ENCODE measurements at places on chromosomes 3 and 15.

- no peaks in the 10 kb centered on the region for H3K27me3 ChIP-seq
- H3K4me3 ChIP-seq: no peak overlapping the region
- H3K36me3 ChIP-seq: no peaks in the 10 kb centered on the region
Observed at GRCh38 chr15:33746203-33746602, 222.1 kb upstream of the CHRM5 start.

- no peak overlapping the region for H3K4me3 ChIP-seq
- no peaks in the 10 kb centered on the region for H3K27me3 ChIP-seq
- H3K4me1 ChIP-seq: peaks cover 6% of the 10 kb centered on the region
Observed at GRCh38 chr3:9079676-9080075, 116.4 kb upstream of the RAD18 start.

GRCh38 chr3:25915673-25916072 lies 125.8 kb downstream of the OXSM start:
- no peak overlapping the region for H3K27ac ChIP-seq
- DNase-seq: no peak
- H3K36me3 ChIP-seq: no peaks in the 10 kb centered on the region
- no peaks in the 10 kb centered on the region for H3K4me1 ChIP-seq
- H3K27me3 ChIP-seq: no peaks in the 10 kb centered on the region
- H3K4me3 ChIP-seq: no peak overlapping the region

- no peaks in the 10 kb centered on the region for H3K27me3 ChIP-seq
- H3K36me3 ChIP-seq: no peaks in the 10 kb centered on the region
- no peaks in the 10 kb centered on the region for H3K4me1 ChIP-seq
- no peak overlapping the region for H3K4me3 ChIP-seq
- no peak overlapping the region for H3K27ac ChIP-seq
Observed at GRCh38 chr15:32119694-32120330, 89.5 kb downstream of the CHRNA7 start.

DNA sequence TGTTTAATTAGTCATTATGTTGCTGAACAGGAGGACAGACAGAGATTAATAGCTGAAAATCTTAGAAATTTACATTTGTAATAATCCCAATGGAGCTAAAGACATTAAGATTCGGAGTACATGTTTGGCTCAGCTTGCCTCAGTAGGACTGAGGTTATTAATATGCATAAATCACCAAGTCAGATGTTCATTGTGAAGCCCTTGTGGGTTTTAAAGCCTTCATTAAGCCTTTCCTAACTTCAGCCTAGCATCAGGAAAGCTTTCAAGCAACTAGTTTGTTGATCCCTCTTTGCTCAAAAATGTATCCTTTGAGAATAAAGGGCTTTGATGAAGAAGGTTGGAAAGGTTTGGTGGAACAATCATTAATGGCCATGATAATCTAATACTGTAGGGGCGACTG lies 178.2 kb upstream of the CGNL1 start:
- no peaks in the 10 kb centered on the region for H3K27me3 ChIP-seq
- DNase-seq: no peak
- H3K27ac ChIP-seq: peak overlapping the region; percentile 40
- H3K4me3 ChIP-seq: no peak overlapping the region
- peaks cover 6% of the 10 kb centered on the region for H3K4me1 ChIP-seq

- DNase-seq: no peak
- H3K4me3 ChIP-seq: no peak overlapping the region
- H3K4me1 ChIP-seq: no peaks in the 10 kb centered on the region
- no peak overlapping the region for H3K27ac ChIP-seq
Observed at GRCh38 chr3:129016356-129016719, 15.2 kb downstream of the EFCC1 start.

DNA sequence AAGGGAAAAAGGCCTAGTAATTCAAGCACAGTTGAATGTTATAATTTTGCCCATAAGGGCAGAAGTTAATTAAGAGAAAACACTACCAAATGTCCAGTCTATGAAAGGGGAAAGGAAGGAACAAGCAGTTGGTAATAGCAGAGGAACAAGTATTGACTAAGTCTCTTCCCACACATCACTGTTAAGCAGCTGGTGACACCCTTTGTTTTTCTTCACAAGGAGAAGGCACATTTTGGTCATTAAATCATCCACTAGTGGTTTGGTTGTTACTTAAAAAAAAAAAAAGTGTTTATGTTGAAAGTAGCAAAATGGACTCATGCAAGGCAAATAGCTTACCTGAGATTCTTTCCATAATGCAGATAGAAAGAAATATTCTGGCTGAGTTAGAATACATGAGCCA lies 321.4 kb upstream of the NECTIN3 start:
- DNase-seq: no peak
- H3K27ac ChIP-seq: no peak overlapping the region
- peaks cover 15% of the 10 kb centered on the region for H3K4me1 ChIP-seq
- no peak overlapping the region for H3K4me3 ChIP-seq

GRCh38 chr3:133872161-133872560 lies 23.5 kb downstream of the RAB6B start:
- H3K4me3 ChIP-seq: no peak overlapping the region
- no peaks in the 10 kb centered on the region for H3K4me1 ChIP-seq
- H3K27ac ChIP-seq: no peak overlapping the region
- DNase-seq: no peak
- H3K27me3 ChIP-seq: no peaks in the 10 kb centered on the region

DNA sequence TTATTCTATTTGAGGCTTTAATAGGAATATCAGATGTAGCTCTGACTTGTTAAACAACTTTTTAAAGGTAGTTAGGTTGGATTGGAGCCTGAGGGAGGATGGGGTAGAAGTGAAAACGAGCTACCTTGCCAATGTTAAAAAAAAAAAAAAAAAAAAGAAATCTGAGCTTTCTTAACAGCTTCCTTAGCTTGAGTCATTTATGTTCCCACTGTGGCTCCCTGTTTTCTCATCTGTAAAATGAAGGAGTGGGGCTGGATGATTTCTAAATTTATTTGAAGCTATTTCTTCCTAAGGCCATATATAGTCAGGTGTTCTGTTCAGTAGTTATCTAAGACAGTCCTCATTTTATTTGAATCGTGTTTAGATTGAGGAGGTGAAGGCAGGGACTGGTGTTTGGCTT lies 105.7 kb downstream of the EDEM1 start:
- no peak for DNase-seq
- no peaks in the 10 kb centered on the region for H3K4me1 ChIP-seq
- no peak overlapping the region for H3K27ac ChIP-seq
- H3K4me3 ChIP-seq: no peak overlapping the region
- no peaks in the 10 kb centered on the region for H3K36me3 ChIP-seq
- H3K27me3 ChIP-seq: no peaks in the 10 kb centered on the region

GRCh38 chr15:70451821-70452653 lies 311.3 kb downstream of the UACA start:
- no peaks in the 10 kb centered on the region for H3K4me1 ChIP-seq
- H3K4me3 ChIP-seq: no peak overlapping the region
- no peak for DNase-seq
- no peaks in the 10 kb centered on the region for H3K36me3 ChIP-seq

DNA sequence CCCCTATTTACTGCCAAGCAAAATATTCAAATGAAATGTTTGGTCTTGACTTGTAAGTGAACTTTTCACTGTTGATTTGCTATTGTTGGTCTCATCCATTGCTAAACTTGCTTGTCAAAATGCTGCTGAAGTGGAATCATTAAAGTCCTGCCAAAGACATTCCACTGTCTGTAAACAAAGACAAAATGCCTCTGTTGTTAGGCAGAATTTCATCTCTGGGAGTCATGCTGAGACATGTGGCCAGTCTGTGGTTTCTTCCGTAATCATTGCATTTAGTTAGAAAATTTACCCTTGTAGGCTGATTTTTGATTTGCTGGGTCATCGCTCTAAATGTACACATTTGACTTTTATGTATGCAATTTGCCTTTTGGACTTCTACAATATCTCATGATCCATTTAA lies 577.7 kb downstream of the MECOM start:
- no peak overlapping the region for H3K4me3 ChIP-seq
- H3K36me3 ChIP-seq: no peaks in the 10 kb centered on the region
- H3K27ac ChIP-seq: no peak overlapping the region
- peaks cover 8% of the 10 kb centered on the region for H3K4me1 ChIP-seq
- DNase-seq: no peak
- H3K27me3 ChIP-seq: no peaks in the 10 kb centered on the region

GRCh38 chr3:180430896-180431295 lies 171.1 kb upstream of the TTC14 start:
- no peak for DNase-seq
- no peaks in the 10 kb centered on the region for H3K36me3 ChIP-seq
- no peak overlapping the region for H3K27ac ChIP-seq
- H3K4me1 ChIP-seq: no peaks in the 10 kb centered on the region
- no peak overlapping the region for H3K4me3 ChIP-seq

DNA sequence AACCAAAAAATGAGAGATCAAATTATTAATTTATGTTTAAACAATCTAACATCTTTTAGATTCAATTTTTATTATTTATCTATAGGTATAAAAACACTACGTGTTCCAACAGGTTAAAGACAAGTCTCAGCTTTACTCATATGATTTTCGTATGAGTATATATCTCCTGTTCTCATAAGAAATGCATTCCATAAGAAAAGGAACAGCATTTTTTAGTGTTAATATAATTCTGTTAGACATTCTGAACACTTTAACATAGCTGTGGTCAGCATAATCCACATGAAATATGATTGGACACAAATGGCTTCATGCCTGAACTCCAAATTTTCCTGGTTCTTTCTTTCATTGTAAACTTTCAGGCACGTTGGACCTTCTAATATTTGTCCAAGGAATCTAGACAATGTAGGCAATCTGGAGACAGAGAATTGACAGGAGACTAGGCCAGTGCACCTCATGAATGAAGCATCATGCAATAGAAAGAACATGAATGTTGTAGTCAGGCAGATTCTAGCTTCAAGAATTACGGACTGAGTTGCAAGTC lies 1122.0 kb upstream of the ALCAM start:
- H3K4me1 ChIP-seq: no peaks in the 10 kb centered on the region
- H3K27ac ChIP-seq: no peak overlapping the region
- no peak overlapping the region for H3K4me3 ChIP-seq
- no peaks in the 10 kb centered on the region for H3K27me3 ChIP-seq
- DNase-seq: no peak

GRCh38 chr3:114014211-114014610 lies 42.1 kb downstream of the CCDC191 start:
- H3K4me1 ChIP-seq: no peaks in the 10 kb centered on the region
- H3K36me3 ChIP-seq: no peaks in the 10 kb centered on the region
- no peak for DNase-seq
- H3K27me3 ChIP-seq: no peaks in the 10 kb centered on the region

- DNase-seq: no peak
- H3K27me3 ChIP-seq: peaks cover 25% of the 10 kb centered on the region
- no peak overlapping the region for H3K4me3 ChIP-seq
- H3K27ac ChIP-seq: no peak overlapping the region
- H3K4me1 ChIP-seq: peaks cover 1% of the 10 kb centered on the region
- no peaks in the 10 kb centered on the region for H3K36me3 ChIP-seq
Observed at GRCh38 chr3:48219543-48219942, 3.8 kb upstream of the CAMP start.

DNA sequence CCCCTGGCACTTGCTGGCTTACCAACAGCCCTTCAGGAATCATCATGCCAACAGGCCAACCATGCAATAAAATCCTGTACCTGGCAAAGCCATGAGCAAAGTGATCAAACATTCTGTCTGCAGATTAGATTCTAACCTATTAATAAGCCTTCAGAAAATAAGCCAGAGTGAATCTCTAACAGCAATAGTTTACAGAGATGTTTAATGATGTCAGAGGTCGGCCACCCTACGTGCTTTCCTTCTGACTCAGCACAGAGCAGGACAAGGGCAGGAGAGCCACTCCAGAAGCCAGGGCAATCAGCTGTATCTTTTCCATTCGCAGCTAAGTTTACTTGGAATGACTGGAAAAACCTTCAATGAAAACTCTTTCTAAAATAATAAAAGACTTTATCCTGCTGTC lies 13.1 kb downstream of the COL8A1 start:
- no peak overlapping the region for H3K27ac ChIP-seq
- H3K4me3 ChIP-seq: no peak overlapping the region
- no peaks in the 10 kb centered on the region for H3K36me3 ChIP-seq
- H3K4me1 ChIP-seq: peaks cover 3% of the 10 kb centered on the region
- DNase-seq: no peak
- no peaks in the 10 kb centered on the region for H3K27me3 ChIP-seq

DNA sequence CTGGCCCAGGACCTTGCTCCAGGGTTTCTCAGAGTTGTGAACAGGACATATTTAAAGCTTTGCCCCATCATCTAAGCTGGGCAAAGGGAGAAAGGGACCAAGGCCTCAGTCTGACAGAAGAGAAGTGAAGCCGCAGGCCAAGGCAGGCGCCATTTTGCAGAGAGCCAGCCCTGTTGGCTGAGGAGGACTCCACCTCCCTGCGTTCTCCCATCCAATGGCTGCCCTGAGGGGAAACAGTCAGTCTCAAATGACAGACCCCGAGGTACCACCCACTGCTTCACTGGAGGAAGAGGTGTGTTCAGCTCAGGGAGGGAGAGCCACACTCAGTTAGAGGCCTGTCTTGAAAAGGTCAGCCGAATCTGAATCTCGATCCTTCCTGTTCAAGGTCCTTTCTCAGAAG lies 86.1 kb downstream of the ADAMTS17 start:
- H3K36me3 ChIP-seq: no peaks in the 10 kb centered on the region
- DNase-seq: no peak
- H3K27me3 ChIP-seq: no peaks in the 10 kb centered on the region
- H3K4me3 ChIP-seq: no peak overlapping the region

DNA sequence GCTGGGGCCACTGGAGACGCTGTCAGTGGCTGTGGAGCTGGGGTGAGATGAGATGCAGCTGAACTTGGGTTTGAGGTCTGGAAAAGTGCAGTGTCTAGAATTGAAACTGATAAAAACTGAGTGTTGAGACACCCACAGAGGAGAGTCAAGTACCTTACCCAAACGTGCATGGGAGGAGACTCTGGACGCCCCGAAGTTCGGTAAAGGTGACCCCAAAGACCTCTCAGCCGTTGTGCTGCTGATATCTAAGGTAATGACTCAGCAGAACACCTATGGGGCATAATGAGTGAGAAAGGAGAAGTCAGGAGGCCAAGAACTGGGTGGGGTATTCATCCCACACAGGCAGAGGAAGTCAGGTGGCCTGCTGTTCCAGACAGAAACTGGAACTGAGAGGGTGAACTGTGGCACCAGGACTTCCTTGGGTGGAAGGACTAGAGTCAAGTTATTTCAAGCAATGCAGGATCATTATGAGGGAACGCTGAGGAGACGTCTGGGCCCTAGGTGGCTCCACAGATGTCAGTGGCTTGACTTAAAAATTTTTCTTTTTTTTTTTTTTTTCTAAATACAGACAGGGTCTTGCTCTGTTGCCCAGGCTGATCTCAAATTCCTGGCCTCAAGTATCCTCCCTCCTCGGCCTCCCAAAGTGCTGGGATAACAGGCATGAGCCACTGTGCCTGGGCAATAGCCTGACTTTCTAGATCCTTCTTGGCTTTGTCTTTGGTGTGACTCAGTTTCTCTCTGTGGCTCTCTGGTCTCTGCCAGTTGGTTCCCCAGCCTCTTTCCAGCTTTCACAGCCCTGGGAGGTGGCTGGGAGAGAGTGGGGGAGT lies 67.6 kb upstream of the GCNT3 start:
- no peaks in the 10 kb centered on the region for H3K4me1 ChIP-seq
- no peak overlapping the region for H3K27ac ChIP-seq
- no peaks in the 10 kb centered on the region for H3K27me3 ChIP-seq
- H3K4me3 ChIP-seq: no peak overlapping the region

GRCh38 chr15:94477913-94478553 lies 246.7 kb downstream of the MCTP2 start:
- DNase-seq: no peak
- H3K36me3 ChIP-seq: no peaks in the 10 kb centered on the region
- no peaks in the 10 kb centered on the region for H3K27me3 ChIP-seq
- H3K27ac ChIP-seq: no peak overlapping the region

GRCh38 chr15:22253676-22254408 lies 173.5 kb downstream of the OR4M2 start:
- H3K4me3 ChIP-seq: no peak overlapping the region
- no peaks in the 10 kb centered on the region for H3K36me3 ChIP-seq
- no peak for DNase-seq
- no peaks in the 10 kb centered on the region for H3K27me3 ChIP-seq
- H3K27ac ChIP-seq: no peak overlapping the region
